ENCODE measurements at places on chromosomes 3 and 15.

DNA sequence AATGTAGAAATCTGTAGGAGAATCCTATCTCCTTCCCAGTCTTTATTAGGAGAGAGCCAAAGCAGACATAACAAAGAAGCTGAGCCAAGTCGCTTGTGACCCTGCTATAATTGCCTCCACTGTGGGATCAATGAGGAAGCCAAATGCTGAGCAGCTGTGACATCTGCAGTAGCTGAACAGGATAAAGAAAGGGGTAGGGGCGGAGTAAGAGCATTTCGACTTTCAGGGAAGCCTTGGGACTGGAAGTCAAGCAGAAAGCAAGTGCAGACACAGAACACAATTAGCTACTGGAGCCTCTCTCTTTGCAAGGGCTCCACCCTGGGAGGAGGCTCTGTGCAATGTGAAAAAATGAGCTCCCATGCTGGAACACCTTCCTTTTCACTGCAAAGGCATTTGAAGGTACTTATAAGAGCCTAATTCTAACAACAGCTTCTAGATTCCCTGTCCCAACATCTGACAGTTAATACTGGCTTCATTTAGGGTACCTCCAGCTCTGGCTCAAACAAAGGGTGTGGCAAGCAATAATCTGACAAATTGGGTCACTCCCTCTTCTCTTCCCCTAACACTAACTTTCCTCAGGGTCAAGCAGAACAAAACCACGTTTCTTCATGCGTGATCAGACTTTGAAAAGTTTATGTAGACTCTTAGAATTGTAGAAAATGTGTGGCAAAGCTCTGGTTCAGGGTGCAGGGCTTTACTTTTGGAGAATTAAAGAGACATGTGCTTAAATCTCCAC lies 166.4 kb downstream of the CADPS start:
- DNase-seq = no peak

DNA sequence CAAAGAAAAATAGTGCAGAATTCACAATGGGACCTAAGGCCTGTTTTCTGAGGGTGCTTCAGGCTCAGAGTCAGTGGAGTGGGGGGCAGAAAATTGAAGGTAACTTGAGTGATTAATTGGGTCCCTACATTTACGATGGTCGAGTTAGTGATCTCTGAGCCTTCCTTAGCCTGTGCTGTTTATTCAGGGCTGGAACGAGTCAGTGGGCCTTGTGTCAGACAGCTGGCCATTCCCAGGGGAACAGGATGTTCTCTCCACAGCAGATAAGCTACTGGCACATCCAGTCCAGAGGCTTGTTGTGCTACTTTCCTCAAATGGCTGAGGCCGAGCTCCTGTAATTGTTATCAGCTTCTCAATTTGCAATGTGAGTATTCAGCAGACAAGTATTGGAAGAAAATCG lies 29.2 kb upstream of the CNTN3 start:
- peak; percentile 39 for DNase-seq

- DNase-seq = no peak
Observed at GRCh38 chr3:31483776-31484175, 48.9 kb upstream of the STT3B start.

DNA sequence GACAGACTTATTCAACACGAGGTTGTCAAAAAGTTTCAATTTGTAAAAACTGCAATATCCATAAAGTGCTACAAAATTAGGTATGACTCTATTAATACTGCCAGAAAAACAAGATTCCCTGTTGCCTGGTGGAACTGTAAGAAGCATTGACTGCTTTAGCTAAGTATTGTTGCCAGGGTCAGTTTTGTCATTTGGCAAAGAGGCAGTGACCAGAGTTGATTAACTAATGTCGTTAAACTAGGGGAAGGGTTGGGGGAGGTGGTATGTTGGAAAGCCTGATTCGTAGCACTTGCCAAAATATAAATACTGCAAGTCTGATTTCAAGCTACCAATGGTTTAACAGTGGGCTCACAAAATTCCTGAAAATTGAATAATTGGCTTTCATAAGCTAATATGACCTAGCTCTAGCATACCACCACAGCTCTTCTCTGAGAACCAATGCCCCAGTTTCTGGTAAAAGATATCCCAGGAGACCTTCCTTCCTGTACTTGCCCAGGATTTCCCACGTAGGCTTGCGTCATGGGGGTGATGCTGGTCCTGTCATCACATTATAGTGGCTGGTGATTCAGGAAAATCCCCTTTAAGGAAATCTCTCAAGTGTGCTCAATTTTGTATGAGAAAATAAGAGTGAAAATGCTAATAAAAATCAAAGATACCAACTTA lies 266.4 kb upstream of the TBC1D5 start:
- no peak for DNase-seq

GRCh38 chr3:13141991-13142412 lies 68.8 kb upstream of the IQSEC1 start:
- DNase-seq = no peak

GRCh38 chr3:17307482-17307881 lies 422.7 kb downstream of the PLCL2 start:
- no peak for DNase-seq

- DNase-seq = no peak
Observed at GRCh38 chr15:59222906-59223550, 16.4 kb downstream of the LDHAL6B start.

Data from NCI-H345 (cell line).